ENCODE measurements at places on chromosomes 11 and 22. TPM values are rescaled to one million over a fixed set of nuclear protein-coding genes. Genes with fewer than 3 reads are reported as not detected.

The SLC29A2 gene
- polyA plus RNA-seq: not detected

The SYT13 gene
- not detected for polyA plus RNA-seq

The SPI1 gene
- not detected for polyA plus RNA-seq

The STK33 gene
- polyA plus RNA-seq: not detected

The IRF7 gene
- polyA plus RNA-seq: 4.7 TPM

The CSF2RB gene
- polyA plus RNA-seq: 2.3 TPM

The MIAT gene
- polyA plus RNA-seq: 0.05 TPM

The DERL3 gene
- polyA plus RNA-seq: 0.76 TPM

The ASPHD2 gene
- 1.6 TPM for polyA plus RNA-seq

The B3GAT1 gene
- polyA plus RNA-seq: not detected

The SLC7A4 gene
- 0.13 TPM for polyA plus RNA-seq

The SLCO2B1 gene
- polyA plus RNA-seq: not detected

The H19 gene
- not detected for polyA plus RNA-seq

The SPDYC gene
- polyA plus RNA-seq: not detected

The NLRP10 gene
- 13.5 TPM for polyA plus RNA-seq

The LMF2 gene
- polyA plus RNA-seq: 101 TPM

The BTBD18 gene
- polyA plus RNA-seq: not detected

The ANKK1 gene
- not detected for polyA plus RNA-seq

The OSBP2 gene
- polyA plus RNA-seq: 1.3 TPM

The OR10G7 gene
- not detected for polyA plus RNA-seq

The ARL14EP gene
- 34.4 TPM for polyA plus RNA-seq

The KLHDC7B gene
- not detected for polyA plus RNA-seq

The OTOG gene
- not detected for polyA plus RNA-seq

The THYN1 gene
- 49.8 TPM for polyA plus RNA-seq

The KLHL35 gene
- polyA plus RNA-seq: 6.3 TPM

The ACR gene
- not detected for polyA plus RNA-seq

The C11orf21 gene
- not detected for polyA plus RNA-seq

The CCDC90B gene
- polyA plus RNA-seq: 97.8 TPM

The RFPL2 gene
- not detected for polyA plus RNA-seq

The SEPTIN5 gene
- polyA plus RNA-seq: 17.0 TPM

The NARS2 gene
- polyA plus RNA-seq: 10.9 TPM

The HSPB2 gene
- polyA plus RNA-seq: 8.4 TPM

The ARHGEF17 gene
- polyA plus RNA-seq: 15.3 TPM

The DRD4 gene
- polyA plus RNA-seq: not detected

The C11orf87 gene
- 0.94 TPM for polyA plus RNA-seq
